ENCODE measurements at places on chromosomes 5 and 9.

DNA sequence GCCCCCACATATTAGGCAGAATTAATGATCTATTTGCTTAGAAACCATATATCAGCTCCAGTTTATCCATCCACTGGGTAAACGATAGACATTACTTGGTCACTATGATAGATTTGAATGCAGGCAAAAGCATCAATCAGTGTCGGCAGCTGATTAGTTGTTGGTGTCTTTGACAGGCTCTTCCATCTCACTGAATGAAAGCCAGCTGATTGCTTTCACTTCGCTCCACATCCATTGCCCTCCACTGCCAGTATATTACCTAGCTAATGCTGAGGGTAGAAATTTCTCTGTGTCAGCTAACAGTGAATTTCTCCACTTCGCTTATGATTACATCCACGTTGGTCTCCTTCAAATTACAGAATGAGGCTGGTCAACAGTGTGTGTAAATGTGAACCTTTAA, 821.3 kb upstream of the TYRP1 start:
- DNase-seq, result no peak

DNA sequence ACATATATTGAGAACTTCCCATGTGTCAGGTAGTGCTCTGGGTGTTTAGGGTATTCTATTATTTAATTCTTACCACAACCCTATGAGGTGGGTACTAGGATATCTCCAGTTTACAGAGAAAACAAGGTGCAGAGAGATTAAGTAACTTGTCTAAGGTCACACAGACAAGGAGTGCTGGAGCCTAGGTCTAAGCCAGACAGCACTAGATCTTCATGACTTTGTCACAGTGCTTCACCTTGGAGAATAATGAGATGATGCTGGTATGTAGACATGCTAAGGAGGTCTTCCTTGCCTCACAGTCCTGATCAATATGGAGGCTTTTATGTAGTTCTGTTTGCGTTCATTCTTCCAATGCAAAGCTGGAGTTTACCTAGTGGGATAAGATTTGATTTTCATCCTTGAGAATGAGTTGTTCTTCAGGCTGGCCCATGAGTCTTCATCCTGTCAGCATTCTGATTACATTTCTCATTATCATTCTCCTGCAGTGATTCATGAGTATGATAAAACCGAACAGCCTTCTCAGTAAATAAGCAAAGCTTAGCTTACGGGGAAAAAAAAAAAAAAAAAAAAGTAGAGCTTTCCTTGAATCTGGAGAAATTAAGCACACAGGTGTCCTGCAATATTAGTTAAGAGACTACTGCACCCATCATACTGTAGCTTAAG, 176.3 kb downstream of the C9orf152 start:
- DNase-seq, result no peak

DNA sequence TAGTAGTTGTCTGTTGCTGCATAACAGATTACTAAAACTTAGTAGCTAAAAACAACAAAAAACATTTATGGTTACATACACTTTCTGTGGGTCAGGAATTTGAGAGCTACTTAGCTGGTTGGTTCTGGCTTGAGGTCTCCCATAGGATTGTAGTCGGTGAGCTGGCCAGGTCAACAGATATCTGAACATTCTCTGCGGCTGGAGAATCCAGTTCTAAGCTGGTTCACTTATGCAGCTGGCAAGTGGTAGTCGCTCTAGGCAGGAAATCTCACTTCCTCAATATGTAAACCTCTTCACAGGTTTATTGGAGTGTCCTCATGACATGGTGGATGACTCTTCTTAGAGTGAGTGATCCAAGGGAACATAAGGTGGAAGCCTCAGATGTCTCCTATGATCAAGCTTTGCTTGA, 65.7 kb upstream of the TNFAIP8 start:
- DNase-seq, result no peak

GRCh38 chr5:166257661-166258060, 2033.8 kb upstream of the WWC1 start:
- no peak for DNase-seq

DNA sequence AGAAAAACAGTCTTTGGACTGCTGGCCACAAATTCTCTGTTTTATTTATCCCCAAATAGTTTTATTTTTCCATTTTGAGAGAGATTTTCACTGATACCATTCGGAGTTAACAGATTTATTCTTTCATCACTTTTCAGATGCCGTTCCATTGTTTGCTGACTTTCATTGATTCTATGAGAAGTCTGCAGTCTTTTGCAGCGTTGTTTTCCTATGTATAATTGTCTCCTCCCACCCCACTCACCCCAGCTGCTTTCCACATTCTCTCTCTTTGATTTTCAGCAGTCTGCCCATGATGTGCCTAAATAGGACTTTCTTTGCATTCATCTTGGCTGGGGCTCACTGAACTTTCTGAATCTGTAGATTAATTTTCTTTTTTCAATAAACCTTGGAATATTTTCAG, 107.6 kb downstream of the C9orf50 start:
- no peak for DNase-seq

- DNase-seq, result no peak
These were observed 107.1 kb downstream of the MUSK start for GRCh38 chr9:110775724-110776123.

GRCh38 chr5:127702926-127703561, at the start of gene CCDC192:
CCDC192 (plus strand) TSS chr5:127703391; CDS start chr5:127703446, 55 bp downstream.
- no peak for DNase-seq

DNA sequence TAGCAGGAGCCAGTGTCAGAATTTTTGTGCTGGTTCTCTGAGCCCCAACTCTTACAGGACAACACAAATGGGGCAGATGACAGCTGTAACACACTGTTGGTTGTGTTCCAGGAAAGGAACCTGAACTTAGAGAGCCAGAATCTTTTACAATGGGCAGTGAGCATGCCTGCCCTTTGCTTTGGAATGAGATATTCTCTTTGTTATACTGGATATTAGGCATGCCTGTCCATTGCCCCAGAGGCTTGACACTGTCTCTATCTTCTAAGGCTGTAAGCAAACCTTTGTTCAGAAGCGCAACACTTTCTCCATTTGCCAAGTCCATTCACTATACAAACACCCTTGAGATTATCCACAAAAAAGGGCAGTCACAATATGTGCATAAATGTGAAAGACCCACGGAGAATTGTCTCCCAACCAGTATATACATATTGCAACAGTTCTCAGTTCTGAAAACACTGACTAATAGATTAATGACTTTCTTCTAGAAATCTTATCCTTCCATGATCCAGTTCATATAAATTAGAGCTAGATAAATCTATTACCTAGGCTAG, 26.3 kb upstream of the CEP120 start:
- DNase-seq, result no peak

GRCh38 chr5:118522626-118523025, 465.7 kb downstream of the DTWD2 start:
- no peak for DNase-seq

DNA sequence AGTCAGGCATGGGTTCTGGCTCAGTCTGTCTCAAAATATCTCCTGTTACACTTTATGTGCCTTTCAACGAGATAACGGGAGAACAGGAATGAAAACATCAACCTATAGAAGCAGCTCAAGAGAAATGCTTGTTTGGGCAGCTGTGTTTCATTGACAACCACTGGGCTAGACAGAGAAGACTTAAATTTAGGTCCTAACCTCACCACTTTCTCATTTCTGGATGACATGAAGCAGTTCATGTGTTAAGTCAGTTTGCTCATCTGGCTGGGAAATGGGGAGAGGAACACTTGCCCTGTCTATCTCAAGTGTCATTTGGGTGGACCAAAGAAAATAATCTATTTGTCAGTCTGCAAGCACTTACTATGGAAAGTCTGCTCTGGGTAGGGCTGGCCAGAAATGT, 66.7 kb upstream of the PCA3 start:
- DNase-seq, result no peak

GRCh38 chr5:80796846-80797245, 142.1 kb upstream of the DHFR start:
- DNase-seq, result no peak

DNA sequence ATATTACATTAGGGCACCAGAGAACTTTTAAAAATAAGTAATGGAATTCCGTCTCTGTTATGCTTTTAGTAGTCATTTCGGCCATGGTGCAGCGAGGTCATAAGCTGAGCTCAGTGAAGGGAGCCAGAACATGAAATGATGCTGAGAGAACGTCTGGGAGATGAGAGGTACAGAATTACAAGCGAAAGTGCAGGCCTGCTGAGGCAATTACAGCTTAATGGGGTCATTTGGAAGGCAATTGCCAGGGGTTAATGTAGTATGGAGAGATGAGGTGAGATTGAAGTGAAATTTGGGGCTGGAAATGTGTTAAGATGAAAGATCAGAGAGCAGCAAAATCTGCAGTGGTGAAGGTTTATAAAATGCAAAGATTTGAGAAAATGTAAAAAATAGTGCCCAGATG, 96.5 kb downstream of the PBX3 start:
- DNase-seq, result no peak

- no peak for DNase-seq
These were observed 58.3 kb downstream of the MTX3 start for GRCh38 chr5:79932510-79933504.

DNA sequence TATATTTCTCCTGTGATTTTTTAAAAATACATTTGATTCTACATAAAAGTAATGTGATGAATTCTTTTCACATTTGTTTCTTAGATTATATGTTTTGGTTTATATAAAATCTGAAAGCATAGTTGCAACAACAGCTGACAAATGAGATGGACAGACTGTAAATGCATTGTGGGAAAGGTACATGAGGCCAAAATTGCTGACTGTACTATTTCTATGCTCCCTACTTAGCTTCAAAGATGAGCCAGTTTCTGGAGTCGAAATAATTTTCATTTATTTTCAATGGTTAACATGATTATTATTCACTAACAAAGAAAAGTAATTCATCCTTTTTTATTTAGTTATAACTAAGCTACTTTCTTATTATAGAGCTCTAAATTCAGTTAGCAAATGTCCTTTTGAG, 441.3 kb upstream of the CCNG1 start:
- DNase-seq, result no peak

GRCh38 chr9:94907264-94907936, 180.9 kb downstream of the AOPEP start:
- no peak for DNase-seq

DNA sequence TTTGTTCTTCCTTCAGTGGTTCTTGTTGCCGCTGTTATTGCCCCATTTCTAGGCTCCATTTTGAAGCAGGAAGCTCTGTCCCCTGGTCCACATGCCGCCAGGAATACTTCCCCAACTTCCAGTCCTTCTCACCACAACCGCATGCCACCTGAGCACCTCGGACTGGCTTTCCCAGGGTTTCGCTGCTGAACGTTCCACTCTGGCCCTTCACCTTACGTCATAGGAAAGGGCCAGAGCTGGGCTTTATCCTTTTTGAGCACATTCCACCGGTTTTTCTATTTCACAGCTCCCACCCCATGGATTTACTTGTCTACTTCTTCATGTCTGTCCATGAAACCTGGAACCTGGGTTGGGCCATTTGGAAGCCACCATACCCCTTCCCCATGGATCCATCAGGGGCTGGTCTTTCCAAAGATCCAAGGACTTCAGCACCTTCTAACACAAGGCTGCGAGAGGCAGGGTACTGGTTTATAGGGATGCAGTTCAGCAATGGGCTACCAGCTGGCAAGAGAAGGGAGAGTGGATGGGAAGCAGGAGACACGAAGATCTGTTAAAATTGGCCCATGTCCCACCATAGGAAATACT, 557.4 kb downstream of the BNC2 start:
- DNase-seq, result no peak

DNA sequence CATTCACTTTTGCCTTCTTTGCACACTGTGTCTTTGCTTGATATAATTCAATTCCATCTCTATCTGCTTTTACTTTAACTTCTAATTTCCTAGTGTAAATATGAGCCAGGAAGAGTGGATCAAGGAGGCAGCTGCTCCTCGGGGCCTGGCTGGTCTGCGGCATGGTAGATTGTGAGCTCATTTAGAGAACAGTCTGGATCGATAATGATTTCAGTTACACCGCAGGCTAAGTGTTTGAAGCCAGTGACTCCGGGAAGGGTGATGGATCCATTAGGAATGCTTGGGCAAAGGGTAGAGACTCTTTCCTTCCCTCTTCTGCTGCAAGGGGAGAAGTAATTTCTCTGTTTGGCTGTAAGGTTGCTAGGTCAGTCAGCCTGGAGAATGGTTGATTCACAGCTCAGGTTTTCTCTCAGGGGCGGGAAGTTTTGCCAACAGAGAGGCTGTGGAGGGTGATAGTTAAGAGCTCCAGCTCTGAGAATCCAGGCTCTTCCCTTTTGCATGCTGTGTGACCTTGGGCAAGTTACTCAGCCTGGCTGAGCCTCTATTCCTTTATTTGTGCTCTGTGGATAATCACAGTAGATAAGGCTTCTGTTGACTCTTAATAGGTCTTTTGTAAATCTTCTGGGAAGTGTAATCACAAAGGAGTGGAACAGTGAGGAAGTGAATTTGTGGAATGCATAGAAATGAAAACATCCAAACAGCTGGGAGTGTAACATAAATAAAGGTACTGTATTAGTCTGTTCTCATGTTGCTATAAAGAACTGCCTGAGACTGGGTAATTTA, 99.1 kb downstream of the PTTG1 start:
- DNase-seq, result peak; percentile 34

DNA sequence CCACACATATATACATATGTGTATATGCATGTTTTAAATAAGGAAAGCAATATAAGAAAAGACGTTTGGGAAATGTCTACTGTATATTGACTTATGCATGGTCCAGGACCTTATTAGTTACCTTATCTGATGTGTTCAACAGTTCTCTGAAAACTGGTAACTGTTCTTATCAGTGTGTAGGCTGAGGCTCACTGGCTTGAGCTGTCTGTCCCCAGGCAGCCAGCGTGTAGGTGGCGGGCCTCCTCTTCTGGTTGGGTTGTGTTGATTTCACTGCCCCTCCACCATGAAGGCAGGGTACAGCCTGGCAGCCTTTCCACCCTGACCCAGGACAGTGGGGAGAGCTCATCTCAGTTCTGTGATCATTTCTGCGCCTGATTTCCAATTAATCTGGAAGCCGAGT, 38.7 kb upstream of the SEMA4D start:
- no peak for DNase-seq

GRCh38 chr5:131664929-131665328, 29.9 kb upstream of the RAPGEF6 start:
- DNase-seq, result no peak

GRCh38 chr9:125142560-125143376, 560 bp downstream of the SCAI start:
- no peak for DNase-seq

DNA sequence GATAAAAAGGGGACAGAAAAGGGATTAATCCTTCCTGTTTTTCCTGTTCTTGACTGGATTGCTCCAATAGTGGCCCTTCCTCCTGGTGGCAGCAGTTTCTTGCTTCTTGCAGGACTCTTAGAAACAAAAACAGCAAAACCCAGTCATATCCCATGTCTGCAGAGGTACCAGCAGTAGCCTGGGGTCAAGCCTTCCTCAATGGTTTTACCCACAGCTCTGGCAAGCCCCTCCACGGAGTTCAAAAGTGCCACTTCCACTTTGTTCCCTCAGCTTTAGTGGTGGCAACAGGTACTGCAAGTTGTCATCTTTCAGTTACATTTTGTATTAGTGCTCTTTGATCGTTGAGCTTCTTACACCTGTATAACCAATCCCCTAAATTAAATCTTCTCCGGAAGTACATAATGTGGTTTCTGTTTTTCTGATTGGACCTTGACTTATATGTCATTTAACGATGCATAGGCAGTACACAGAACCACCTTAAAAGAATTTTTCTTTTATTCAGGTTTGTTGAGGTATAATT, 8.7 kb upstream of the RANBP6 start:
- DNase-seq, result no peak

All from NCI-H187 treated with DMSO at 0.1 percent for 48 hours (cell line).